ENCODE measurements at places on chromosomes 7 and 10. TPM values are rescaled to one million over a fixed set of nuclear protein-coding genes. Genes with fewer than 3 reads are reported as not detected.

Gene ZNF282
- 18.6 TPM for total RNA-seq

Gene AKR1C8
- not detected for total RNA-seq

Gene ADIRF
- total RNA-seq, result 197 TPM

Gene GBX1
- total RNA-seq, result not detected

Gene SFTPA1
- not detected for total RNA-seq

Gene MMD2
- not detected for total RNA-seq

Gene MYOZ1
- total RNA-seq, result under 0.01 TPM

Gene CHAT
- total RNA-seq, result not detected

Gene COL17A1
- total RNA-seq, result 0.94 TPM

Gene CREB5
- total RNA-seq, result 15.9 TPM

Gene TCTN3
- total RNA-seq, result 26.6 TPM

Gene TMEM229A
- not detected for total RNA-seq

Gene CLCN1
- not detected for total RNA-seq

Gene HTR5A
- total RNA-seq, result not detected

All from bronchial smooth muscle cell (primary cell).